Stimulated activated CD4-positive, alpha-beta T cell treated with anti-CD3 and anti-CD28 coated beads, TNF-alpha, amount 100 ng/mL, for 24 hours (primary cell): ENCODE measurements at places on chromosomes 5 and 9.

GRCh38 chr9:5479994-5480694, 29.8 kb downstream of the CD274 start:
- no peak for DNase-seq

- DNase-seq, result no peak
These were observed 31.7 kb downstream of the EPB41L4B start for GRCh38 chr9:109289186-109289585.

GRCh38 chr5:87541033-87541432, 128.3 kb upstream of the CCNH start:
- no peak for DNase-seq

DNA sequence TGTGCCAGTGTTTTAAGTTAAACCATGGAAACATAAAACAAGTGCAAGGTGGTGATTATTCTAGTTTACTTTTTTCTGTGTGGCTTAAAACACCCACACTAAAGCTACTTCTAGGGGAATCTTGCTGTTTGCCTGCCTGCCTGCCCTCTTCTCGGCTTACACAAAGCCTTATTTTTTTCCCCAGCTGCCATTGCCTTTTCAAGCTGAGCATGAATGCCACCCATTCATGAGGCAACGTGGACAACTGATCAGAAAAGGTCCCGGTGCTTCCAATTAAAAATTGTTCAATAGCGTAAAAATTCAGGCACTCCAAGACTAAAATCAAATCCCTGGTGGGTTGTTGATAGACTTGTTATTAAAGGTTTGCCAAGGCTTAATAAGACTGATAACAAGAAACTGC, 401.4 kb downstream of the TMEM161B start:
- DNase-seq, result no peak

DNA sequence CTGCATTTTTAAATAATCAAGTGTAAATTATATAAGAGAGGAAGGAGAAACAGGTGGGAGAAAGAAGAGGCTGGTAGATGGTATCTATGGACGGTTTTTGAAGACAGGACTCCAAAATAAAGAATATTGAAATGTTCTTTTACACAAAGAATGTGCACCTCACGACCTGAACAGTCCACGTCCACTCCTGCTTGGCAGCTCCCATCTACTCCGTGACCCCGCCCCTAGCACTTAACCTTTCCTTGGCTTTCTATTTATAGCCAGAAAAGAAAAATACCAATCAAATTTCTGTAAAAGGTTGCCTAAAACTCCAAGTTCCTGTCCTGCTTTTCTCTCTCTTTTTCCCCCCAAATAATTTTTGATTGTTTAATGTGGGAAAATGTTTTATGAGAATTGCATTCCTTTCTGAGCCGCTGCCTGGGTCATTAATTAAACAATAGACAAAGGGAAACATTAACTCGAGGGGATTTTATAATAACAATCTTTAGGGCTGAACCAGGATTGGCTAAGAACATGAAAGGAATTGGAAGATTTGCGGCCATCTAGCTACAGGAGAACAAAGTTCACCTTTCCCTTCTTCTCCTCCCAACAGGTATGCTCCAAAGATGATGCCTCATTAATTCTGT, 173.6 kb upstream of the MAP3K1 start:
- DNase-seq, result no peak

DNA sequence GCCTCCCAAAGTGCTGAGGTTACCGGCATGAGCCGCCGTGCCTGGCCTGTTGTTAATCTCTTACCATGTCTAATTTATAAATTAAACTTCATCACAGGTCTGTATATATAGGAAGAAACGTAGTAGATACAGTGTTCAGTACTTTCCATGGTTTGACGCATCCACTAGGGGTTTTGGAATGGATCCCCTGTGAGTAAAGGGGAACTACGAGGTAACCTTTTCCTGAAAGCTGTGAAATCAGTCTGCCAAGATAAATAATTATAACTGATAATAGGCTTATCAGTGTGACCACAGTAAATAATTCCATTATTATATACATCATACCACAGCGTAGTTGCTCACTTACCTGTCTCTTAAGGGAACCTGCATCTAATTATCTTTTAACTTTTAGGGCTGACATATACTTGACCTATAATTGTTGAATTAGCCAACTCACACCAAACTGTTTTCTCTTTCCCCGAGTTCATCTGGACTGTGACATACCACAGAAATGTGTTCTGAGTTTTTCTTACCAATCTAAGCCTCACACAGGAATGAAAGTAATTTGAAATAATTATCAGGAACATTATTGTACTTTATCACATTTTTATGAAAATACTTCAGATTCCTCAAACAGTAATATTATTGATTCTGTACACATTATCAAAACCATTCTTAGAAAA, 42.9 kb downstream of the DAPK1 start:
- no peak for DNase-seq

GRCh38 chr9:33785914-33786313, 9.4 kb upstream of the PRSS3 start:
- DNase-seq, result no peak

- no peak for DNase-seq
These were observed 3.9 kb downstream of the SEPTIN8 start for GRCh38 chr5:132773114-132773513.

- no peak for DNase-seq
These were observed 17.9 kb downstream of the TPPP start for GRCh38 chr5:675111-675870.

DNA sequence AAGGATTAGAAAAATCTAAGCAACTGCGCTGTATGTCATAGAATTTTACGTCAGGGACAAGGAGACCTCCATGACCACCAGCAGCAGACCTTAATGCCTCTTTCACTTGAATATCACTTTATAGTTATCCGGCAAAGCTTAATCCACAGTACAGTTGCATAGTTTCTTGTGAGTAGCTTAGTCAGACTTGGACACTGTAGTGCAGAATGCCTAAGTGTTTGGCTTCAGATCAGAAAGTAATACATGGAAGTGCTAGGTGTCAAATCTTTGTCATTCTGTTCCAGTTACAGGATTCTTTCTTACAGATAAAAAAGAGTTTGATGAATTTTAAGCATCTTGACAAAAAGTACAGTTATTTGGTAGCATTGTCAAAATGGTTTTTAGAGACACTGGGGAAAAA, 239.9 kb upstream of the PAPPA start:
- DNase-seq, result no peak

DNA sequence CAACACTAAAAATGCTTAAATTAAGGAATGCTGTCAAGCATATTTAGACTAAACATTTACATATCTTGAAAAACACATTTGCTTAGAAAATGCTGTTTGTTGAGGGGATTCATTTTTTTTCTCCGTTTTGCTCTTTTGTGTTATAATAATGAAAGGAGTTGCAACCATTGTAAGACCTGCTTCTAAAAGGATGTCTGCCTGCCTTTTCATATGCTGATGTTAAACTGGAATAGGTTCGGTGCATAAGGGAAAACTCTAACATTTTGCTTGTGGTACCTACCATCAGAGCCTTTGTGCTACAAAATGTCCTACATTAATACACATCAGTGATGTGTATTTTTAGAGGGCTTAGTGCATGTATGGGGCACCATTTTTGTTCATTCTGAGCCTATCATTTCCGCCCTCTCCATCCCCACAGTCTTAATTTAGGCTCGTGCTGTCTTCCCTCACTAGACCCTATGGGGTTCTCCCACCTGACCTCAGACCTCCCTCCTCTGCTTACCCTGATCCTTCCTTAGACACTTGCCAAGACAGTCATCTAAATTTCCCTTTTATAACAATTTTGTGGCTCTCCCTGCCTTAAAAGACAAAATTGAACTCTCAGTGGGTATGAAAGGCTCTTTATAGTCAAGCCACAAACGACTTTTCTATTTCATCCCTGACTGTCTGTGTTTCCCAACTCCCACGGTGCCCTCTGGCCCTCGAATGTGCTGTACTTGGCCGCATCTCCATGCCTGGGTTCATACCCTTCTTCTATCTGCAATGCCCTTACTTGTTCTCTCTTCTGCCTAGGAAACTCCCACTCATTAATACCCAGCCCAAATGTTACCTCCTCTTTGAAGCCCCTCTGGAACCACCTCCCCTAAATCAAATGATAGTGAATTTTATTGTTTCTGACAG, 61.2 kb downstream of the CMYA5 start:
- no peak for DNase-seq

DNA sequence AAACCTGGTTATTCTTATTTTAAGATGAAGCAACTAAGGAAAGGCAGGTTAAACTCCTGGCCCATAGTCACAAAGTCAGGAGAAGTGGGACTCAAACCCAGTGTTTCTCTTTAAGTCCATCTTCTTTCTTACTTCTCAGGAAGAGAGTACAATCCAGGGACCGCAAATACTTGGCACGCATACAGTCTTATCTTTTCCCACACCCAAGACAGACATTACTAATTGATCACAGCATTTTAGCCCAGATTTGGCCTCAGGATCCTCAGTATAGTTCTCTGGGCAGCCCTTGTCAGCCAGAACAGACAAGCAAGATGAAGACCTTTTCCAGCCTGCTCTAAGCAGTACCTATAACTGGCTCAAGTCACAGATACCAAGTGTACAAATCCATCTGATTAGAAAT, 125.5 kb upstream of the RAI14 start:
- no peak for DNase-seq

- DNase-seq, result no peak
These were observed 35.3 kb upstream of the SMIM32 start for GRCh38 chr5:136228136-136228757.

DNA sequence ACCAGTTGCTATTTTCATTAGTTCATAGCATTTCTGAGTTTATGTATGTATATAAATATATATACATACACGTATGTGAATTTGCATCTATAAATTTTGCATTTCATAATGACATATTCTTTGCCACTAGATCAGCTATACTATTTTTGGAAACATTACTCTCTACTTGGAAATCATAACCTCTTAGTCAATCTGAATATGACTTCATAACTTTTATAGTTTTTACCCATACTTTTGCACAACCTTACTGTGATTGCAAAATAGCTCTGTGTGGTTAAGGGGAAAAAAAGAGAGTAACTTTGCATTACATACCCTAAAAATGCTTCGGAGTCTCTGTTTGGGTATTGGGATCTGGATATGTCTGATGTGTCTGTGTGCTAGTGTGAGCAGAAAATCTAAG, 44.9 kb upstream of the ADAMTSL1 start:
- no peak for DNase-seq

DNA sequence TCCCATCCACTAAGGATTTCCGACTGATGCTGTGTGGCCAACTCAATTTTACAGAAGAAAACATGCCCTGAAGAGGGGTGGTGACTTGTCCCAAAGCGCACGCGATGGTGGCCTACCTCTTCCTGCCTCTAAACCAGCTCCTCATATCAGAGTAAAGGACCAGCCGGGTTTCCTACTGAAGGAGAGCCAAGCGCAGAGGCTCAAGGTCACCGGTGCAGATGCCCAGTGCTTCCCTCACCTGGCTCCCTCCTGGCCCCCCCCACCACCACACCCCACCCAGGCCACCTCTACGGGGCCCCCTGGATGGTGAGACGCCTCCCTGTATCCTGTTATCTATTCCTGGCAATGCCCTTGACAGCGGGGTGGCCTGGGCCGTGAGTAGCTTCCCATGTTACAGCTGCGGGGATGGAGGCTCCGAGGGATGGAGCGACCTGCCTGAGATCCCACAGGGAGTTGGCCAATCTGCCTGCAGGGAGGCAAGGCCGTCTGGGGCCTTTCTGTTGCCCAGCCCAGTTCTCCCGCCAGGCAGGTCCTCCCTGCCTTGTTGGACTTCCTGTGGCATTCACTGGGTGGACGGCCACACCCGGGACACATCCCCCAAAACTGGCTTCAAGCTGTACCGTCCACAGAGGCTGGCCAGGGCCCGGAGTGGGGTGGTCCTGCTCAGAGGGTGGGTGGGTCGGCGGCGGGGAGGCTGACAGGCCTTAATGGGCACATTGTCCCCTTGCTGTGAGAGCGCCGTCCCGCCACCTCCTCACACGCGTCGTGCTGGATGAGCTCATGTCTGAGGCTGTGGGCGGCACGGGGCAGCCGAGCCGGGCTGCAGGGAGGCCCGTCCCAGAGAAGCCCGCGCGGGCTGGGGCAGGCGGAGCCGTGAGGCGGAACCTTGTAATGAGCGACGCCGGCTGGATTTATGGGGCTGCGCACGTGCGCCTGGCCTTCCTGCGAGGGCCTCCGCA, 72.5 kb downstream of the MACROH2A1 start:
- no peak for DNase-seq

DNA sequence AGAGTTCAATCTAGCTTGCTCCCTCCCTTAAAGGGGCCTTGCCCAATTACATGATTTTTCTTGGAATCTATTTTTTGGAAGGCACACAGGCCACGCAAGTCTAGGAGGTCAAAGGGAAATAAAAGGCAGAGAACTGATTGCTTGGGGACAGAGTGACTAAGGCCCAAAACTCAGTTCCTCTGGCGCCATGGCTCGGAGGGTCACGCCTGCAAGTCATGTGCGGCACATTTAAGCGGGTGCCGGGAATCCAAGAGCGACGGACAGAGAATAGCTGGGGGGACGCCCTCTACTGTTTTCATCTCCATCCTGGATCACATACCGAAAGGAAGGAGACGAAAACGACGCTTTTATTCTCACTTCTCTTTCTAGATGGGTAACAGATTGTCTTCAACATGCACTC, 78.6 kb downstream of the FREM1 start:
- no peak for DNase-seq

GRCh38 chr9:114141553-114142402, 13.6 kb upstream of the COL27A1 start:
- DNase-seq, result no peak

DNA sequence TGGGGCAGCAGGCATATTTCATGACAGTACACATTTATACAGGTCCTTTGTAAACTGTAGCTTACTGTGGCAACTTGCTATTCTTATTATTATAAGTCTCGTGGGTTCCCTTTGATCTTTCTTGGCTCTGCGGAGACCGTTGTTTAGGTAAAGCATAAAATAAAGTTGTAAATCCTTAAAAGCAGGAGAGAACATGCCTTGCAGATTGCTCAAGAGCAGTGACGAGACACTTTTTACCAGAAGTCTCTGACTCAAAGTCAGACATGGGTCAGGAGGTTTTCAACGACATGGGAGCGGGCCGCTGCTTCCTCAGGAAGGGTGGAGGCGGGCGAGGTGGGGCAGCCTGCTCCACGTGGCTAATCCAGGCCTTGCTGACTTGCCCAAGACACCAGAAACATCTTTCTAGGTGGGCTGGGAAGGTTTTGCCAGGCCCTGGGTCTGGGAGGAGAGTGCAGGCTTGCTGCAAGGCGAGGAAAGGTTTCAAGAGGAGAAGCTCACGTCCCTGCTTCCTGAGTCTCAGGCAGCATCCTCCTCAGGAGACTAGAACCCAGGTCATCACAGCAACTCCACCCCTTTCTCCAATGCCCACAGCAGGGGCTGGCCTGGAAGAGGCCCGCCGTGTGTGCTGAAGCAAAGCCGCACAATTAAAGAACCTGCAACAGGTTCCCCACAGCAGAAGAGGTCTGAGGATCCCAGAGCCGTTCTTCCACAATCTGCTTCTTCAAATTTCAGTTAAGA, 6.5 kb downstream of the TBC1D2 start:
- no peak for DNase-seq

- no peak for DNase-seq
These were observed 170.4 kb upstream of the RAI14 start for GRCh38 chr5:34485768-34486030.
